ENCODE measurements at places on chromosomes 2 and 18.

- DNase-seq: no peak
Measured at GRCh38 chr2:33137331-33137730, 190.6 kb downstream of the LTBP1 start.

DNA sequence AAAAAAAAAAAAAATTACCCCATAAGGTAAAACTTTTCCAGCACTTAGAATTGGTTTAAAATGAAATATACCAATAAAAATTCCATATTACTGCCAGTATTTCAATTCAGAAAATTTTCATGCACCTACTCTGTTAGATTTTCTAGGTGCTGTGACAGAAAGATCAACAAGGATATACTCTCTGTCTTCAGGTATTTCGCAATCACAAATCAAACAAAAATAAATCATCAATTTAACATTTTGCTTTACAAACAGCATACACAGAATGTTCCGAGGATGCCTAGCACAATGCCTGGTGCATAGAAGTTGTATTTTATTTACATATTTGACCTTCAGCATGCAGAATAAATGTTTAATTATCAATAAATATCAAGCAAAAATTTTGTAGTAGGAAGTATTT is 66.5 kb downstream of the RBBP8 start:
- DNase-seq: no peak

DNA sequence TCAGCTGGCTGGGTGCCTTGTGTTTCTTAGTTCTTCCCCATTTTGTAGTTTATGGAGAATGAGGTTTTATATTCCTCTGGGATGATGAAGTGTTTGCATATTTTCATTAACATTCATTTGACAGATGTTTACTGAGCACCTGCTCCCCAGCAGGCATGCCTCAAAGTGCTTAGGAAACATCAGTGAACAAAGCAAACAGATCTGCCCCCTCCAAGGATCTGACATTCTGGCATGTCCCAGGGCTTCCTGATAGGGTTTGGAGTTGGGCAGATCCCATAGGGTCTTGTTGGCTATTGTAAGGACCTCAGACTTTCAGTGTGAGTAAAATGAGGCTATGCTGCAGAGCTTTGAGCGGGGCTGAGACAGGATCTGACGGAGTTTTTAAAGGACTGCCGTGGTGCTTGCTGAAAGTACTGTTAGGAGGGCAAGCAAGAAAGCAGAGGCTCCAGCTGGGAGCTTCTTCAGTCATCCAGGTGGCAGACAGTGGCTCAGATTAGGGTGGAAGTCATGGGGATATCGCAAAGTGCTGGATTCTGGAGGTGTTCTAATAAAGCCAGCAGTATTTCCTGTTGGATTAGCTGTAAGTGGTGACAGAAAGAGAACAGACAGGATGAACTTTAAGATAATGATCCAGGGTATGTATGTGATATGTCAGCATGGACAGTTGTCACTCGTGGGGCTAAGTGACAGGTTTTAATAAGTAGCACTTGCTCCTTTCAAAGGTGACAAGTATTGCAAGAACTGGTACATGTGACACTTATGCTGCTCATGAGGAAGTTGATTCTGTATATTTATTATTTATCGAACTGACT is 11.3 kb upstream of the IAH1 start:
- DNase-seq: no peak

GRCh38 chr2:159609811-159610549 is 6.4 kb downstream of the BAZ2B start:
- peak; percentile 71 for DNase-seq

DNA sequence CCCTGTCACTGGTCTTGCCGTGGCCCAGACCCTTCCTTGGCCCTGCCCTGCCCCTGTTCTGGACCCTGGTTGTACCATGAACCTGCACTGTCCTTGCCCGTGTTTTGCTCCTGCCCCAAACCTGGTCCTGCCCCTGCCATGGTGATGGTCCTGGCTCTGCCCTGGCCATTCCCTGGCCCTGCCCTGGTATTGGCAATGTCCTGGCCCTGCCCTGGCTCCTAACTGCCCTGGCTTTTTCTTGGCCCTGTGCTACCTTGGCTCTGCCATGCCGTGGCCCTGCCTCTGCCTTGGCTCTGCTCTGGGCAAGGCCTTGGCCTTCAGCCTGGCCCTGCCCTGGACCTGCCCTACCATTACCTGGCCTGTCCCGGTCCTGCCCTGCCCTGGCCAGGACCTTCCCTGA is 5.5 kb upstream of the ANKRD62 start:
- DNase-seq: no peak

DNA sequence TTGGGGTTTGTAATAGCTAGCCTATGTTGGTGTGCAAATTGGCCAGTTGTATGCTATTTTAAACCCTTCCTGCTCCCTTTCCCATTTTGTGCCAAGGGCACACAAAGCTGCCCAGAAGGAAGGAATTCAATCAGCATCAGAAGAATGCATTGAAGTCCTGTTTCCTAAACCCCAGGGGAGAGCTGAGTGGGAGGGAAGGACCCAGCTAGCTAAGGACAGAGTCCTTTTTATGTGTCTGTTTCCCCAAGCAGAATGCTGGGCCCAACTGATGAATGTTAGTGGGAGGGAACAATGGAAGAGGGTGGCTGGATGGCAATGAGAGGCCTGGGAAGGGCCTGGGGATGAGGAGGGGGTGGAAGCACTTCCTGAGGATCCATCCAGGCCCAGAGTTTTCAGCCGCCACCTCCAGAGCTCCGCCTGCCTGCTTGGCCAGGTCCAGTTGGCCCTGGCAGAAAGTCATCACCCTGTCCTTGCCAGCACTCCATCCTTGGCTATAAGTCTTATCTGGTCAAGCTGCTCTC is 32.7 kb downstream of the MEX3C start:
- no peak for DNase-seq

DNA sequence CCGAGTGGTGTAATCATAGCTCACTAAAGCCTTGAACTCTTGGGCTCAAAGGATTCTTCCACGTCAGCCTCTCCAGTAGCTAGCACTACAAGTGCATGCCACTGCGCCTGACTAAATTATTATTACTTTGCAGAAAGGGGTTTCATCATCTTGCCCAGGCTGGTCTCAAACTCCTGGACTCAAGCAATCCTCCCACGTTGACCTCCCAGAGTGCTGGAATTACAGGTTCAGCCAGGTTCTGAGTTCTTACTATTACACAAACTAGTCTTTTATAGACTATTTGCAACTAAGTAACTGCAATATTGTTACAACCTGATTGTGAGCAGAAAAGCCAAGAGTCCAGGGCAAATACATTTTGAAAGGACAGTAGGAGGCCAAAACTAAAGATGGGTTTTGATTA is 35.9 kb upstream of the MRPL19 start:
- no peak for DNase-seq

- DNase-seq: no peak
Measured at GRCh38 chr2:240395448-240395847, 40.0 kb upstream of the GPC1 start.

GRCh38 chr2:231184319-231184718 is 14.1 kb upstream of the ARMC9 start:
- DNase-seq: no peak

DNA sequence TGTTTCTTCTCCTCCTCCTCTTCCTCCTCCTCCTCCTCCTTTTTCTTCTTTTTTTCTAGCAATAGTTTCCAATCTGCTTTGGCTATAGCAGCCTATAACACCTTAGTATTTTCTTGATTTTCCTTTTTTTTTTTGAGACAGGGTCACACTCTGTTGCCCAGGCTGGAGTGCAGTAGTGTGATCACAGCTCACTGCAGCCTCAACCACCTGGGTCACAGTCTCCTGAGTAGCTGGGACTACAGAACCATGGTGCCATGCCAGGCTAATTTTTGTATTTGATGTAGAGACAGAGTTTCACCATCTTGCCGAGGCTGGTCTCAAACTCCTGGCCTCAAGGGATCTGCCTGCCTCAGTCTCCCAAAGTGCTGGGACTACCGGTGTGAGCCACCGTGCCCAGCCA is 10.7 kb upstream of the THNSL2 start:
- DNase-seq: no peak

DNA sequence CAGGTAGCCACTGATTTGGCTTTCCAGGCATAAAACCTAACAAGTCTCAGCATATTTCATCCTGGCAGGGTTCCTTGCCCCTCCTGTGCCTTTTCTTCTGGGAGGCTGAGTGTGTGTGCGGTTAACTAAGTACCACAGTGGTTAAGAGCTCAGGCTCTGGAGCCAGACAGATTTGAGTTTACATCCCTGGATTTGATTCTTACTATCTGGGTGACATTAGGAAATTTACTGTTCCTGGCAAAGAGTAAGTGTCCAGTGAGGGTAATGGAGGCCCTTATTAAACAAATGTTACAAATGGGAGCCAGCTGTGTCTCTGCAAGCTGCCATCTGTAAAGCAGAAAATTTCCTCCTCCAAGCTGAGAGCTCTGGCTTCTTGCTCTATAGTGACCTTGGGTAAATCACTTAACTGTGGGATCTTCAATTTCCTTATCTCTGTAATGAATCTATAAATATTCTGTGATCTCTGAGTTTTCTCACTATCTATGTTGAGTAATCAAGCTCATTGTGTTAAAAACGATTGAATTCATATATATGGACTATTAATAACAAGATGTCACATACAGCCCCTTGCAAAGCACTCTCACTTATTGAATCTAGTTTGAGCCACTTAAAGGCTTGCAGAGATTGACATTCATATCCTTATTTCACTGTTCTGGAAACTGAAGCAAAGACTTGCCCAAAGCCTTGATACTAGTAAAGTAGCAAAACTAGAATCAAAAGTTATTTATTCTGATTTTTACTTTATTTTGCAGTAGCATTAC is 6.5 kb upstream of the COBLL1 start:
- no peak for DNase-seq

- no peak for DNase-seq
Measured at GRCh38 chr18:49486606-49486952, 455 bp downstream of the C18orf32 start.
